ENCODE measurements at places on chromosomes 5 and 9.
A peak's percentile ranks its signal among the peaks of the same experiment; 100 is the strongest.

GRCh38 chr5:133906303-133906702, 62.1 kb downstream of the C5orf15 start:
- DNase-seq, result peak; percentile 13

DNA sequence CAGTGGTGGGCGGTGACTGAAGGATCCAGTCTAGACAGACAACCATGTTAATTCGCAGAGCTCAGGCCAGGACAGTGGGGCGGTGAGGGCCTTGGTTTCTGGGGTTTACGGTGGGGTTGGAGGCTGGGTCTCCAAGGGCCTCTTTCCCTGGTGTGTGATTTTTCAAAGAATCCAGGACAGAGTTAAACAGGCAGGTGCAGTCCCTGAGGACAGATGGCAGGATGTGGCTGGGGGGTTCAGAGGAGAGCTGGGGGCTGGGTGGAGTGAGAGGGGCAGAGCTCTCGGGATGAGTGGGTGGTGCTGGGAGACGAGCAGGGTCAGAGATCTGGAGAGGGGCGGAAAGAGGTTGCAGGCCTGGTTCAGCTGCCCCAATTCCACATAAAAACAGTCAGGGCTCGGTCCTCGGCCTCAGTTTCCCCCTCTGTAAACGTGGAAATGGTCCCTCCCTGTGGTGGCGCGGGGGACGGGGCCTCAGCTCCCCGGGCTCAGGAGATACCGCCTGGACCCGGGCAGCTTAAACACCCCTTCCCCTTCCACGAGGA, 145.9 kb downstream of the GAPVD1 start:
- no peak for DNase-seq

DNA sequence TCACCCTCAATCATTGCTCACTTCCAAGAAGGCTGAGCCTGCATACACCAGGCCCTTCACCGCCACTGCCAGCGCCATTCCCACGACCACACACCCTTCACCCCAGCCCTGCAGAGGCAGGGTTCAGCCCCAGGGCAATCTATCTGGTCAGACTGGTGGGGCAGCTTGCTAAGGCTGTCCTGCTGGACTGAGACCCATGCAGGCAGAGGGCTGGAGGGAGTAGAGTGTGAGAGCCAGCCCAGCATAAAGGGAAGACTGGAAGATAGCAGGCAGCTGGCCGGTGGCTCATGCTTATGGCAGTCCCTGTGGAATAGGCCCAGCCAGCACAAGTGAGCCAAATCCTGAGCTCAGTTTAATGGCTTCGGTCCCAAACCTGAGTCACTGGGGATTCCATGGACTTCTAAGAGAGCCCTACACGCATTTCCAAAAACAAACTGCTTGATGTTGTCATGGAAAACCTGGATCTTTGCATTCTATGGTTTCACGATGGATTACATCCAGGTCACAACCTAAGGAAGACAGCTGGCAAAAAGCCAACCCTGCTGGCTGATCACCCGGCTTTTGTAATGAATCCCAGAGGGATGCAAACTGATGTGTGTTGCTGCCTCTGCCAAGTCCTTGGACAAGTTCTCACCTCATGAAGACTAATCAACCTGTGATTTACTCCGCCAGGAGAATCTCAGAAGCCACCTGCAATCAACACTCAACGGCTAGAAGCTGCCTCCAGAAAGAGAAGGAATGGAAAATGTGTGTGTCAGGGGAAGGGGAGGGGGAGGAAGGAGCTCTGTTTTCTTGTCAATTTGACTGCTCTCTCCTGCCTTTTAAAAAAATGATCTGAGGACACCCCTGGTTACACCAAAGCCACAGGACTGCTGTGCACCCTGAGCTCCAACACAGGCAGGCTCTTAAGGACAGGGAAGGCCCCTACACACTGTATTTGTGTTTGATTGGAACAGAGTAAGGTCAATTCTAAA, 143.6 kb downstream of the LHFPL2 start:
- DNase-seq, result no peak

GRCh38 chr5:69217151-69217511, 17.6 kb upstream of the CDK7 start:
- DNase-seq, result peak; percentile 55

- no peak for DNase-seq
These were observed 27.2 kb downstream of the NEK6 start for GRCh38 chr9:124284940-124285441.

- DNase-seq, result no peak
These were observed 134.4 kb downstream of the ATG10 start for GRCh38 chr5:82106207-82106606.

DNA sequence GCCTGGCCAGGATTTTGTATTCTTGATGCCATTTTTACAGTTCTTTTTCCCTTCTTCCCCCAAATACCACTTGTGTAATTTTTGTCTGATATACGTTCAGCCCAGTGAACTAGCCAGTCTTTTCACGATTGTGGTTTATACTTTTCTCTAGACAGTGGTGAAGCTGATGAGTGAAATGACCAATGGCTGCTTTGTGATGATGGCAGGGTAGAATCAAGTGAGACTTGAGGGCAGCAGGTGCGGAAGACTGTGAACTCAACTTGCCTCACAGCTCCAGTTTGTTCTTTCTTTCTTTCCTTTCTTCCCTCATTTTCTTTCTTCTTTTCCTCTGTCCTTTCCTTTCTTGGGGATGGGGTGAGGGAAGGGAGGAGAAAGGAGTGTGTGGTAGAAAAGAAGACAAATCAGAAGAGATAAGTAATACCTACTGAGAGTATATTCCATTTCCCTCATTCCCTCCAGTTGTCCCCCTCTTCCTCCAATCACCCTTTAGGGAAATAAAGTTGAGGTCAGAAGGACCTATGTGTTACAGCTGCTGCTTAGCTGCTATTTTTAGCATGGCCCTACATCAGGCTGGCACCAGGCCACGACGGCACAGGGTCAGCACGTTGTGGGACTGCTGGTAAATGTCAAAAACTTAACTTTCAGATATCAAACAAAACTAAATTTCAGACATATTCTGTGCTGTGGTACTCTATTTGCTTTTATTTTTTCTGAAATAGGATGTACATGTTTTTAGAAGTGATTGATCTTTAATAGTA, 12.3 kb downstream of the ZSWIM6 start:
- DNase-seq, result no peak

DNA sequence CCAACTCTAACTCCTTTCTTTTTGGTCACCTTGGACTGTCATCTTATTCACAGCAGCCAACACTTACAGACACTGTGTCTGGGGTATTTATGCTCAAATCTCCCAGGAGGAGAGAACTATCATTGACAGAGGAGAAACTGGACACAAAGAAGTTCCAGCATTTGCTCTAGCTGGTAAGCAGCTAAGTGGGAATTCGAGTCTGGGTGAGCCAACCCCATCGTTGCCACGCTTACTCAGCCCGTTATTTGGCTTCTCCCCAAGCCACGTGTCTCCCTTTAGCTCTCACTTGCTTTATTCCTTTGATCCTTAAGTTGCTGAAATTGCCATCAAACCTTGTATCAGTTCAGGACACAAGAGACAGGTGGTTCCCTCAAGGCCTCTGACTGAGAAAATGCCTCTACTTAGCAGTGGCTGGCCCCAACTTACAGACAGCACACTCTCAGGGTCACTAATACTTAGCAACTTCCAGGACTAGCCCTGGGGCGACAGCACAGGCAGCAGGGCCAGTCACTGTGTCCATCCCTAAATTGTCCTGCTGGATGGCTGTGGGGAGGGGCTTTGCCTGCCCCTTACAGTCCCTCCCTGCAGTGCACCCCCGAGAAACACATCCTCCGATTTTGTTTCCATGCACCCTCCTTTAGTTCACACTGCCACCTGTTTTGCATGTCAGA, 1.4 kb downstream of the SLC36A2 start:
- DNase-seq, result no peak

DNA sequence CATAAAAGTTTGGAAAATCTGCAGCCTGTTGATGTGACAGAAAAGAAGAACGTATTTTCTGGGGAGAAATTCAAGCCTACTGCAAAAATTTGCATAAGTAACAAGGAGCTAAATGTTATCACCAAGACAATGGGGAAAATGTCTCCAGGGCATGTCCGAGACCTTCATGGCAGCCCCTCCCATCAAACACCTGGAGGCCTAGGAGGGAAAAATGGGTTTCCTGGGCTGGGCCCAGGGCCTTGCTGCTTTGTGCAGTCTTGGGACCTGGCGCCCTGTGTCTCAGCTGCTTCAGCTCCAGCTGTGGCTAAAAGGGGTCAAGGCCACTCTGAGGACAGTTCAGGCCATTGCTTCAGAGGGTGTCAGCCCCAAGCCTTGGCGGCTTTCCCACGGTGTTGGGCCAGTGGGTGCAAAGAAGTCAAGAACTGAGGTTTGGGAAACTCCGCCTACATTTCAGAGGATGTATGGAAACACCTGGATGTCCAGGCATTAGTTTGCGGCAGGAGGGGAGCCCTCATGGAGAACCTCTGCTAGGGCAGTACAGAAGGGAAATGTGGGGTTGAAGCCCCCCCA, 13.1 kb downstream of the CERT1 start:
- no peak for DNase-seq

GRCh38 chr9:114119242-114120191, 20.4 kb upstream of the KIF12 start:
- no peak for DNase-seq

DNA sequence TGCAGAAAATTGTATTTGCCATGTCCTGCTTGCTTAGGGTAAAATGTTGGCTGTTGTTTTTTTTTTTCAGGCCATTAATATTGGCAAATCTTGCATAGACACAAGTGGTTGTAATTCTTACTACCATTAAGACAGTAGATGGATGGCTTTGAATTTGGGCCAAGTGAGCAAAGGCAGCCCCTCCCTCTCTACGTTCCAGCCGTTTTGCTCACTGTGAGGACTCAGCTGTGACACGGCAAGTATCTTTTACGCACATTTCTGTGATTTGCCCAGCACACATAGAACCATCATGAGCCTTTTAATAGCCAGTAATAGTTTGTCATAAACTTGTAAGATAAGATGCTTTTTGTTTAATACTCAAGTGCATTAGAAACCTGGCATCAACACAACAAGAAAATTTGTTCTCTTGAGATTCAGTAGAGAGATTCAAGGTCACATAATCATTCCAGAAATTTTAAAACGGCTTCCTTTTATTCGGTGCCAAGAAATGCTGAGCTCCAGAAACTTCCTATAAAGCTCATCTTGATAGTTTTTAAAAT, 205.2 kb upstream of the ADCY2 start:
- no peak for DNase-seq

DNA sequence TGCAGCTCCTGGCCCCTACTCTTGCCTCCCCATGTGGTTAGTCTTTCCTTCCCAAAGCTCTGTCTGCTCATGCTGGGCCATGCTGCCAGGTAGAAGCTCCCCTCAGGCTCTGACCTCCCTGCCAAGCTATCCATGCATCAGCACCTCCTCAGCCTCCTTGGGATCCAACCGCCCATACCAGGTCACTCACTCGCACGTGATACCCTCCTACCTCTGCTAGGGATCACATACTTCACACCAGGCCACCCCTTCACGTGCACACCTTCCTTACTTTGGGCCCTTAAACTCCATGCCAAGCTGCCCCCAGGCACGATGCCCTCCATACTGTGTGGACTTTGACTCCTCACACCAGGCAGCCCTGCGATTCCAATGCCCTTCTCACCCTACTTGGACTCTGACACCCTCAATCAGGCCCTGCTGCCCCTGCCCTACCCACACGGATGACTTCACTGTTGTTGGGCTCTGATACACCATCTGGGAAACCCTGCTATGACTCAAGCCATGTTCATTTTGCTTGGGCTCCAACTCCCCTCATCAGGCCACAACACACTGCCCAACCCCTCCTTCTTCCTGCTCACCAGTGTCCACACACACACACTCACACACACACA, 34.1 kb downstream of the ZNF483 start:
- DNase-seq, result no peak
